H4 (cell line): ENCODE measurements at places on chromosomes 5 and 9. TPM values are rescaled to one million over a fixed set of nuclear protein-coding genes. Genes with fewer than 3 reads are reported as not detected.

Gene ARL10
- total RNA-seq, result 0.02 TPM in 1 of 2 replicates, not detected in the other

Gene RANBP3L
- 1.6 and 8.7 TPM in 2 replicates for total RNA-seq

Gene PCDHB13
- 1.2 and 2.0 TPM in 2 replicates for total RNA-seq

Gene CTXN3
- not detected in 2 replicates for total RNA-seq

Gene ZNF462
- total RNA-seq, result 6.5 and 8.2 TPM in 2 replicates

Gene KIAA0825
- 2.3 and 3.7 TPM in 2 replicates for total RNA-seq

Gene BTF3
- 423 and 608 TPM in 2 replicates for total RNA-seq

Gene PTPDC1
- 2.8 and 3.3 TPM in 2 replicates for total RNA-seq

Gene POLR3G
- total RNA-seq, result 17.4 and 19.7 TPM in 2 replicates

Gene GRXCR2
- total RNA-seq, result not detected in 2 replicates

Gene FAM170A
- not detected in 2 replicates for total RNA-seq

Gene TMEM215
- 0.08 TPM in 1 of 2 replicates, not detected in the other for total RNA-seq

Gene ZFP2
- total RNA-seq, result not detected in 2 replicates

Gene OR1J2
- not detected in 2 replicates for total RNA-seq

Gene STING1
- 14.2 and 15.6 TPM in 2 replicates for total RNA-seq

Gene OTULINL
- 1.1 and 1.2 TPM in 2 replicates for total RNA-seq

Gene TAF11L13
- total RNA-seq, result not detected in 2 replicates

Gene TRPM3
- total RNA-seq, result 0.06 and 0.14 TPM in 2 replicates

Gene GTF3C4
- total RNA-seq, result 11.4 and 12.4 TPM in 2 replicates

Gene IRX1
- total RNA-seq, result 17.1 and 21.3 TPM in 2 replicates

Gene ADAMTSL1
- total RNA-seq, result 11.7 and 25.5 TPM in 2 replicates

Gene MEF2C
- 7.5 and 8.3 TPM in 2 replicates for total RNA-seq

Gene ANKRD20A1
- total RNA-seq, result 0.10 and 0.97 TPM in 2 replicates

Gene ORM1
- 0.33 TPM in 1 of 2 replicates, not detected in the other for total RNA-seq

Gene SKIC3
- total RNA-seq, result 34.4 and 45.4 TPM in 2 replicates

Gene WWC1
- 3.2 and 8.3 TPM in 2 replicates for total RNA-seq

Gene ZNF618
- total RNA-seq, result 4.8 and 4.9 TPM in 2 replicates

Gene ARID3C
- 0.21 TPM in 1 of 2 replicates, not detected in the other for total RNA-seq

Gene JAKMIP2
- total RNA-seq, result 8.4 and 11.7 TPM in 2 replicates

Gene KCNMB1
- total RNA-seq, result not detected in 2 replicates
